ENCODE measurements at places on chromosomes 3 and 15. TPM values are rescaled to one million over a fixed set of nuclear protein-coding genes. Genes with fewer than 3 reads are reported as not detected.

The CHRNA7 gene
- total RNA-seq = 1.1 TPM

The RNU6-1 gene
- total RNA-seq = not detected

DNA sequence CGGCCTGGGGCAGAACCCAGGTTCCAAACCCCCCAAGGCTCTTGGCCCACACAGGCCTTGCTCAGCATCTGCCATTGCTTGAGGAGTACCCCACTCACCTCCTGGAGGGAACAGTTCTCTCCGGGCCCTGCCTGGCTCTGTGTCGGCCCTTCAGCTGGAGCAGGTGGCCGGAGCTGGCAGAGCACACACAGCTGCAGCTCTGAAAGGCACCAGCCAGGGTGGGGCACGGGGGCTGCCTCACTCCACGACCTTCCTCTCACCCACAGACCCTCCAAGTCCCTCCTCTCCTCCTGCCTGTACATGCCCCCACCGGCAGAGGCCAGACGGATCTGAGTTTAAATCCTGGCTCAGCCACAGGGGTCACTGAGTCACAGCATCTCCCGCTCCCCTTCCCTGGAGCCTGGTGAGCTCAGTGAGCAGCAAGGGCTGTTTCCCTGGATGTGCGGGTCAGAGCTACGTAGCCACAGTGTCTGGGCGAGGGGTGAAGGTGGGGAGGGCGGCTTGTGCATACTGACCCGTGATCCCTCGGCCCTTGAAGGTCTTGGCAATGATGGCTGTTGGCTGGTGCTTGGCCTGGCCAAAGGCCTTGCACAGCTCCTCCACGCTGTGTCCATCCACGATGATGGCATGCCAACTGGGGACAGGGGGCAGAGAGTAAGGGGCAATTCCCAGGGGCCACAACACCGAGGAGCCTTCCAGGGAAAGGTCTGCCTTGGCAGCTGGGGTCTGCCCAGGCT lies 23.0 kb downstream of the TKT start:
- DNase-seq = no peak

GRCh38 chr3:64440498-64440897 lies 215.2 kb upstream of the PRICKLE2 start:
- no peak for DNase-seq

DNA sequence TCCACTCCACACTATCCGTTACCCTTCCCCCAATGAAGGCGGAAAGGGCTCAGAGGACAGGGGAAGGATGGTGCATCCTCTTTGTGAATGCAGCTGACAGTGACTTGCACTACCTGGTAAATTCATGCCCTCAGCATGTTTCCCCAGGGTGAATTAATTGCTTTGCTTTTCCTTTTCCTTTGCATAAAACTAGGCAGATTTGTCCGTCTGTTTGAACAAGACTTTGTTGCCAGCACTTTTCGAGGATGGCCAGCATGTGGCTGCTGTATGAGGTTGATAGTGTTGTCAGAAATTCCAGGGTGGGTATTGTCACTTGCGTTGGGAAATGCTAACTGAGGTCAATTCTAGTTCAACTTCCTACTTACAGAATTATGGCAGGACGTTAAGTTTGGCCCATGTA lies 79.0 kb upstream of the RARB start:
- no peak for DNase-seq

DNA sequence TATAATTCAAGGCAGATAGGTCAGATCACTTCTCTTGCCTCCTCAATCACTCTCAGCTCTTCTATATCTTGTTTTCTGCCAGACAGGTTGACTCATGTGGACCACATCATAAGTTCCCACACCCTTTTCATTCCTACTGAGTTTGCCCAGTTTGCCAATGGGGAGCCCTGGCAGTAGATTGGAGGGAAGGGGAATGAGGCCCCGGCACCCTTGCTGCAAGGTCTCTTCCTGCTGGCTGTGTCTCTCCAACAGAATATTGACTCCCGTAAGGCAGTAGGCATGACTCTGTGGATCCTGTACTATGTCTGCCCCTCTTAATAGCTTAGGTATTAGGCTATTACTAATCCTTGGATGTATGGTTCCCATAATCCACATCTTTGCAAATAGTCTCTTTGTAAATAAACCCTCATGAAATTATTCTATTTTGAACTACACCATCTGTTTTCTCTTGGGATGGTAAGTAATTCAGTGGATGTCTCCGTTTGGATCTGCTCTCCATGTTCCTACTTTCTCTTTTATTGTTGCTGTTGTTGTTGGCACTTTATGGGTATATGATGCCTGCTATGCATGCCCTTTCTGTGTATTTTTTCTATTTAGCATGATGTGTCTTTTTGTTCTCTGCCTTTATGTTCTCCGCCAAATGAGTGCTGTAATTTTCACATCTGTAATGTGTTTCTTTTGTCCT lies 65.5 kb upstream of the DCBLD2 start:
- no peak for DNase-seq

GRCh38 chr15:80991421-80991820 lies 1.8 kb upstream of the MESD start:
- DNase-seq = no peak

DNA sequence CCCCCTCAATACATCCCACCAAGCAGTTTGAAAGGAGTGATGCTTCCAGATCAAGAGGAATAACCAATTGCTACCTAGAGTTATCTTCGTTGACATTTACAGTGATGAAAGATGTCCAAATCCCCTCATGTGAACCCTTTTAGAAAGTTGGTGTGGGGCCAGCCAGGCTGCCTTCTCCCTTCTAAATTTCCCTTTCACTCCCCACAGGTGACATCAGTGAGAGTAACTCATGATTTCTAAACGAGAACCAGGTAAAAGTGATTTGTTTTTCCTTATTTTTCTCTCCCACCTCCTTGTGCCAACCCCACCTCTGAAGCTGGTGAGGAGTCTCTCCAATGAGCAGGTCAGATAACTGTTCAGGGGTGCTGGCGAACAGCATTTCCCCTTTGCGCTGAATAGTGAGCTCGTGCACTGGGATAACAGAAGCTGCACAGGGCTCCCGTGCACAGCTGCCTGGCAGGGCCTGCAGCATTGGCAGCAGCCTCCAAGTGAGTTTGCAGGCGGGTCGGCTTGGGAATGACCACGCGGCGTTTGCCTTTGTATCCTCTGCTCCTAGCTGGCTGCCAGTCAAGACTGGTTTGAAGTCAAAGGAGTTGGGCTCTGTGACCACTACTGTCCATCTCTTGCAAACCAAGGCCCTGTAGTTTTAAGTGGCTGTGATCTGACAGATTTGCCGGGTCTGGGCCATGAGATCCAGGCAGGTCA lies 70.2 kb upstream of the CORO2B start:
- no peak for DNase-seq

DNA sequence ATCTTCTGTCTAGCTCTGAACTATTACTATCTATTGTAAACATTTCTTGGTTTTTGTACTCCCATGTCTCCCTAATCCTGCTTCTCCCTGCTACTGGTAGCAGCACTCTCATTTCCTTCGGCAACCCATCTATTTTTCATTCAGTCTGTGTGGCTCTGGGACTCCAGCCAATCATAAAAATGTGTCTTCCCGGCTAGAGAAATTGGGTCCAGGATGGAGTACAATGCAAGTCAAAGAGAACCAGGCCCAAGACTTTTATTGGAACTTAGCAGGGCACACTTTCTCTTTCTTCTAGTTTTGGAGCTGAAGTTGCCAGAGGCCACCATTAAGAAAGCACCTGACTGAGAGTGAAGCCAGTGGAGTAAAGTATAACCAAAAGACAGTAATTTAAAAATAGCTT lies 22.8 kb upstream of the ARHGEF26 start:
- DNase-seq = no peak

DNA sequence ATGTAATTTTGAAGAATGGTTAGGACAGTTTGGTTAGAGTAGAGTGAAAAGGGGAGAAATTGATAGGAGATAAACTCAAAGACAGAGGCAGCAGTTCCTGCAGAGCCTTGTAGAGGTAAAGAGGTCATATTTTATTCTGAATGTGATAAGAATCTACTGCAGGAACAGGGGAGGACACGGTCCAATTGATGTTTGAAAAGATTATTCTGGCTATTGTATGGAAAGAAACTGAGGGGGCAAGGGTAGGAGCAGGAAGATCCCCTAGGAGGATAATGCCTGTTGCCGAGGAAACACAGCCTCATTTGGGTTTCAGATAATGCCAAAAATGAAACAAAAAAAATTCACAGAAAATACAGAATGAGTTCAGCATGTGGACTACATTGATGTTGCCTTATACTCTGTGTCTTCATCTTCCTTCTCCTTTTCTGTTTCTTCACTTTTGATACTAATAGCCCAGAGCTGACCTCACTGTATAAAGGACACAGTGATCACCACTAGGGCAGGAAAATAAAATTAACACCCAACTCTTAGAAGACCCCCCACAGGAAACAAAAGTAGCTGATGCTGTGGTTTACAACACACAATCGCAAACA lies 454.6 kb upstream of the UBE2E2 start:
- no peak for DNase-seq
